DMS 273 treated with DMSO at 0.1 percent for 48 hours (cell line): ENCODE measurements at places on chromosomes 3 and 15.

DNA sequence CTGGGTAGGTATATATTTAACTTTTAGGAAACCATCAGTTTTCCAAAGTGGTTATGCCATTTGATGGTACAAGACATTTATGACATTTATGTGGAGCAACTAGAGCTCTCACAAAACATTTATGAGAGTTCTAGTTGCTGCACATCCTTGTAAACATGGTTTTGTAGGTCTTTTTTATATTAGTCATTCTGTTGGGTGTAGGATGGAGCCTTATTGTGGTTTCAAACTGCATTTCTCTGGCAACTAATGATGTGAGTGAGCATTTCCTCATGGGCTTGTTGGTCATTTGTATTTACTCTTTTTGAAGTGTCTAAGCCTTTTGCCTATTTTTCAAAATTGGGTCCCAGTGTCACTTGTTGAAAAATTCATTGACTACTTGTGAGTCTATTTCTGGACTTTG is 45.7 kb upstream of the MGLL start:
- DNase-seq, result no peak

DNA sequence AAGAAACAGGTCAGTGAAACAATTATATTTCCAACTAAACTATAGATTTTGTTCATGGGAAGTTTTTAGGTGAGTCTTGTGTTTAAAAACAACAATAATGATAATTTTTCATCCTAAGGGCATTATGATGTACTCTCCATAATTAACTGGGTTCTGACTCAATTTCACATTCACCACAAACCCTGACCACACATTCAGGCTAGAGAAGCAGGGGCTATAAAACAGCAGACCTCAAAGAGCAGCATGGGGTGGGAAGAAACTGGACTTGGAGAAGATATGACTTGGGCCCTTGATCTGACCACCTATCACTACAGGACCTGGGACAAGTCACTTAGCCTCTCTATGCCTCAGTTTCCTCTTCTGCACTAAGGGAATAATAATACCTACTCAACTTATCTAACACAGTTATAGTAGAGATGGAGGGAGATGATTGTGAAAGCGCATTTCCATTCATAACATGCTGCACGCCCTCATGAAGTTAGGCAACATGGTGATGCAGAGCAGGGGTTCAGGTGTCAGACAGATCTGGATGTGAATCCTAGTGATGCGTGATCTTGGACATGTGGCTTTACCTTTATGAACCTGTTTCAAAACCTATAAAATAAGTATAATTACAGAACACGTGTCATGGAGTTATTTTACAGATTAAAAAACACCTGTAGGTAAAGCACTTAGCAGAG is 63.0 kb upstream of the ACP3 start:
- no peak for DNase-seq

- DNase-seq, result no peak
Observed at GRCh38 chr15:29103824-29104565, 165.6 kb downstream of the NSMCE3 start.

- DNase-seq, result no peak
Observed at GRCh38 chr15:62059816-62060112, 483 bp downstream of the VPS13C start.

DNA sequence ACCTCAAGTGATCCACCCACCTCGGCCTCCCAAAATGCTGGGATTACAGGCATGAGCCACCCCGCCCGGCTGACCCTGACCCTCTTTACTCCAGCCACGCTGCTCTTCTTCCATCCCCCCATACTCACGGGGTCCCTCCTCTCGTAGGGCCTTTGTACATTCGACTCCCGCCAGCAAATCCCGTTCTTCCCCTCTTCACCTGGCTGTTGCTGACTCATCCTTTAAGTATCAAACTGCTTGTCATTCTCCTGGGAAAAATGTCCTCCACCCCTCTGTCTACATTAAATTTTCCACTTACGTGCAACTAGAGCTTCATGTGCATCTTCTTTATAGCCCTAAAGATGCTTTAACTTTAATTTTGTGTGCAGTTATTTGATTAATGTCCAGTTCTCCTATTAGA is 203.1 kb downstream of the OPA1 start:
- no peak for DNase-seq

DNA sequence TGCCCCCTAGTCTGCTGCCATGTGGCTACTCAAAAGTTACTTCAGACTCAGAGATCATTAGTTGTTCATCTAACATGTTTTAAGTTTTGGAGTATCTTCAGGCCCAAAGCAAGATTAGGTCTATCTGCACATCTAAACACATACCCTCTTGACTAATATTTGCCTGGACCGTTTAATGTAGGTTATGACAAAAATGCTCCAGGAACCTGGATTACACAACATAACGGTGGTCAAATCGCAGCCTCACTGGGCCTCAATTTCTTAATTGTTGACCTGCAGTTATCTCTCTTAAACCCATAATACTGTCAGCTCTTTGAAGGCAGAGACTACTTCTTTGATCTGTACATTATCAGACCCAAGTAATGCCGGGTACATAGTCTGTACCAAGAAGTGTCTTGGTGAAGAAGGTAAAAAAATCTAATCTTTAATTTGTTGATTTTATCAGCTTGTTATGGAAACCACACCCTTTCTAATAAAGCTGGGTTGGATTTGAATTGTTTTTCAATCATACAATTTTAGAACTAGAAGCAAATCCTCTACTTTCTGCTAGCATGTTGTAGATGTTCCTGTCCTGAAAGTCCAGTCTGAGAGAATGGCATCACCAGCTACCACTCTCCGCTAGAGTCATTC is 3.6 kb downstream of the SNRK start:
- no peak for DNase-seq

- DNase-seq, result no peak
Observed at GRCh38 chr15:40150163-40150925, 10.5 kb upstream of the BUB1B start.

DNA sequence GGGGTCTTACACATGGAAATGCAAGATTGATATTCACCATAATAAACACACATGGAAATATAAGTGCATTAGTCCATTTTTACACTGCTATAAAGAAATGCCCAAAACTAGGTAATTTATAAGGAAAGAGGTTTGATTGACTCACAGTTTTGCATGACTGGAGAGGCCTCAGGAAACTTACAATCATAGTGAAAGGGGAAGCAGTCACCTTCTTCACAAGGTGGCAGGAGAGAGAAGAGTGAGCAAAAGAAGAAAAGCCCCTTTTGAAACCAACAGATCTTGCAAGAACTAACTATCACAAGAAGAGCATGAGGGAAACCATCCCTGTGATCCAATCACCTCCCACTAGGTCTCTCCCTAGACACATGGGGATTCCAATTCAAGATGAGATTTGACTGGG is 111.7 kb upstream of the TP63 start:
- no peak for DNase-seq

GRCh38 chr15:57044072-57044702 is 125.7 kb downstream of the TCF12 start:
- DNase-seq, result no peak

GRCh38 chr3:27978440-27978839 is 256.3 kb upstream of the EOMES start:
- no peak for DNase-seq

DNA sequence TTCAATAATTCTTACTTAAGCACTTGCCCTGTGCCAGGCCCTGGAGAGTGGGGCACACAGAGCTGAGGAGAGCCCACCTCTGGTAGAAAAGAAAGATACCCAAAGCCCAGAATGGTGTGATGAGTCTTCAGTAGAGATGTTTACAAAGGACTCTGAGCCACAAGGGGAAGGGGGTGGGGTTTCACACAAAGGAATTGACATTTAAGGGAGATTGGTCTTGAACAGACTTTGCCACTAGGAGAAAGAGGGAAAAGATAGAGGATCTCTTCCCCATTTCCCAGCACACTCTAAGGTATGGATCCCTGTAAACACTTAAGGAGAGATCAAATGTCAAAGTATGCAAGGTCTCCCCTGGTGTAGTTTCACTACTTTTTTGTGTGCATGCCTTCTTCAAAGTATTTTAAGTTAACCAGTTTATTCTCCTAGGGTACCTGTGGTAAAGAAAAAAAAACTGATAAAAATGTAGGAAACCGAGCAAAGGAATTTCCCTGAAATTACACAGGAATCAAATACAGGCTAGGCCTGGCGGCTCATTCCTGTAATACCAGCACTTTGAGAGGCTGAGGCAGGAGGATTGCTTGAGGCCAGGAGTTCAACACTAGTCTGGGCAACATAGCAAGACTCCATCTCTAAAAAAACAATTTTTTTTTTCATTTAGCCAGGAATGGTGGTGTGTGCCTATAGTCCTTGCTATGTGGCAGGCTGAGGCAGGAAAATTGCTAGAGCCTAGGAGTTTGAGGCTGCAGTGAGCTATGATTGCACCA is 117.6 kb upstream of the SKOR1 start:
- no peak for DNase-seq

DNA sequence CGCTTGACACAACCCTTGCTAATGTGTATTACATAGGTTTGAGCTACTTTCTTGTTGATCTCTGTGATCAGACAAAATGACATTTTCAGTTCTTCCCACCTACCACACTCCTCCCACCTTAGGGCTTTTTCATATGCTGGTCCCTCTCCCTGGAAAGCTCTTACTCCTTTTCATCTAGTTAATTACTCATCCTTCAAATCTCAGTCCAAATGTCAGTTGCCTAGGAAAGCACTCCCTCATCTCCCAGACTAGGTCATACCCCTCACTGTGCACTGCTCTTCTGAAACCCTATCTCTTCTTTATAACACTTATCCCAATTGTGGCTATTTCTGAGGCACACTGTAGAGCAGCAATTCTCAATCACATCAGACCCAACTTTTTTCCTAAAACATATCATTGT is 7.3 kb downstream of the ZNF106 start:
- no peak for DNase-seq

- DNase-seq, result no peak
Observed at GRCh38 chr3:72161881-72162595, 377.1 kb upstream of the PROK2 start.

DNA sequence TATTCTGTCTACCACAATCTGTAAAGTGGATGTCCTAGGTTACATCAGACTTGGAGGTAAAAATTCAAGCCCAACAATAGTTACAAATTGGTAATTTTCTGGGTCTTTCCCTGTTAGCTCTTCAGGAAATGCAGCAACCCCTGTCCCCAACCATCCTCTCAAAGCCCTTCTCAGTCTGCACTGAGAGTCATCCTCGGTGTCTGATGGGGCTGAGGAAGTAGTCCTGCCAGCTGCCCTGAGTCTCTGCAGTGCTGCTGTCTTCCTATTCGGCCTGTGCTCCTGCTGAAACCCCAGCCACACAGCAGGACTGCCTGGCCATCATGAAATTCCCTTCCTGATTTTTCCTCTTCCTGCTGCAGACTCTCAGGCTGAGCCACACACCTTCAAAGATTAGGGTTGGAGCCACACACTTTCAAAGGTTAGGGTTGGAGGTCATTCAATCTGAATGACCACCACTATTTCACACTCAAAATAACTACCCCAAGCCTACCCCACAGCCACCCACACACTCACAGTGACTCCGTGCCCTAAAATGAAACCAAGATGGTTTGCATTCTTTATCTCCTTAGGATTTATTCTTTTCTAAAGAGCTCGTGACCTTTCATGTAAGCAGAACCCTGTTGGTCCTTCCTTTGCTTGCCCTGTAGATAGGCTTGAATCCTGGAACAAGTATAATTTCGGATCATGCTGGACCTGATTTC is 17.6 kb downstream of the TRIM42 start:
- DNase-seq, result no peak

DNA sequence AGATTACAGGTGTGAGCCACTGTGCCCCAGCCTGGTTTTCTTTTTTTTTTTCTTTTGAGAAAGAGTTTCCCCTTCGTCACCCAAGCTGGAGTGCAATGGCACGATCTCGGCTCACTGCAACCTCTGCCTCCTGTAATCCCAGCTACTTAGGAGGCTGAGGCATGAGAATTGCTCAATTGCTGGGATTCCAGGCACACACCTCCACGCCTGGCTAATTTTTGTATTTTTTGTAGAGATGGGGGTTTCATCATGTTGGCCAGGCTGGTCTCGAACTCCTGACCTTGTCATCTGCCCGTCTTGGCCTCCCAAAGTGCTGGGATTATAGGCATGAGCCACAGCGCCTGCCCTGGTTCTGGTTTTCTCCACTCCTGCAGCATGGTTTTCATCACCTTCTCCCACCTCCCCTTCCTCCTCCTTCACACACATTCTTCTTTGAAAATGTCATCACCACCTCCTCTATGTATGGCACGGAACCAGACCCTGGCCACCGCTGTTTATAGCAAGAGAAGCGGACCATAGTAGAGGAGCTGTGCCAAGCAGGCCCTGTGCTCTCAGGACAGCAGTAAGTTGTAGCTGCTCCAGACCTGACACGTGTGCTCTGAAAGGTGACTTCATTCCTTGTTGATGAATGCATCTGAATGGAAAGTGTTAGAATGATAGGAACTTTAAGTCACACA is 14.6 kb upstream of the AHSG start:
- DNase-seq, result no peak

GRCh38 chr15:92714477-92715401 is 59.2 kb upstream of the FAM174B start:
- no peak for DNase-seq

DNA sequence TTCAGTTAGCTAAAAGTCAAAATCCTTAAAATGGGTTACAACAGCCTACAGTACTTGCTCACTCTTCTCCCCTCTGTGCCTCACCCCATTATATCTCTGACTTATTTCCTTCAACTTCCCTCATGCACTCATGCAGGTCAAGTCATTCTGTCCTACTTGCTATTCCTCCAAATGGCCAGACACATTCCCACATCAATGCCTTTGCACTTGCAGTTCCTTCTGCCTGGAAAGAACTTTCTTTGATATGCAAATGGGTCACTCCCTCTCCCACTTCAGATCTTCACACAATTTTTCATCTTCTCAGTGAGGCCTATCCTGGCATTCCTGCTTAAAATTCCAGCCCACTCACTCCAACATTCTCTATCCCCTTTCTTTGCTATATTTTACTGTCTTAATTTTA is 547.2 kb upstream of the TGFBR2 start:
- no peak for DNase-seq

DNA sequence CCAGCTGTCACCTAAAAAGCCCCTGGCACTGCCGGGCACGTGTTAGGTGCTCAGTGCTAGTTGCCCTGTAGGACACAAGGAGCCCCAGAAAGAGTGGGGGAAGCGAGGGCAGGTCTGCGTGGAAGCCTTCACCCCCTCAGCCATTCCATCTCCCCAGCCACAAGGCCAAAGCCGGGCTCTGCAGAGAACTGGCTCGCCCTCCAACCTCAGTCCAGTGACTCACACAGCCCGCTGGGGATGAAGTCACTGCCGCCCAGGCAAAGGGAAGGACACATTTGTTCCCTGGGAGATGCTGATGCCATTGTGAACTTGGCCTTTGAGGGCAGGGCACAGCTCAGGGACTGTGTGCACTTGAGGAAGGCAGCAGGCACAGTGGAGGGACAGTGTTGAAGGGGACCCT is 48.1 kb downstream of the IQSEC1 start:
- peak; percentile 12 for DNase-seq

DNA sequence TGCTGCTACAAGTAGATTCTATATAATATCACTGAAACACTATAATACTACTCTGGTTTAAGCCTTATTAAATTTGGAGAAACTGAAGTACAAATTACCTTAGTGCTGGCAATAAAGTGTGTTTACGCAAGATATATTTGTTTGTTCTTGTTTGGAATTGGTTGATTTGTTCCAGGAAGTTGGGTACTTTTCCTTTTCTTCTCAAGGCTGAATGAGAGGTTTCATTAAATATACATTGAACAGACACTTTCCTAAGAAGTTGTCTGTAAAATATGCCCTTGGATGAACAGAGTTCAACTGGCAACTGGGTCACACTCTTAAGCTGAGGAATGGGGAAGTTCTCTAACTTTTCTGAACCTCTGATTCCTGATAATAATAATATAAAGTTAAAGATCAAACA is 542.1 kb upstream of the NAALADL2 start:
- no peak for DNase-seq

GRCh38 chr15:39502611-39503195 is 78.2 kb upstream of the THBS1 start:
- DNase-seq, result no peak

- DNase-seq, result no peak
Observed at GRCh38 chr15:94059013-94059587, 172.3 kb upstream of the MCTP2 start.
